ENCODE measurements at places on chromosomes 12 and 14. TPM values are rescaled to one million over a fixed set of nuclear protein-coding genes. Genes with fewer than 3 reads are reported as not detected.

APAF1 gene
- 3.9 TPM for total RNA-seq

DEPDC4 gene
- not detected for total RNA-seq

GRIN2B gene
- total RNA-seq = not detected

LTBR gene
- 72.1 TPM for total RNA-seq

TMEM253 gene
- not detected for total RNA-seq

ERP29 gene
- 26.8 TPM for total RNA-seq

SMIM41 gene
- 0.44 TPM for total RNA-seq

DNA sequence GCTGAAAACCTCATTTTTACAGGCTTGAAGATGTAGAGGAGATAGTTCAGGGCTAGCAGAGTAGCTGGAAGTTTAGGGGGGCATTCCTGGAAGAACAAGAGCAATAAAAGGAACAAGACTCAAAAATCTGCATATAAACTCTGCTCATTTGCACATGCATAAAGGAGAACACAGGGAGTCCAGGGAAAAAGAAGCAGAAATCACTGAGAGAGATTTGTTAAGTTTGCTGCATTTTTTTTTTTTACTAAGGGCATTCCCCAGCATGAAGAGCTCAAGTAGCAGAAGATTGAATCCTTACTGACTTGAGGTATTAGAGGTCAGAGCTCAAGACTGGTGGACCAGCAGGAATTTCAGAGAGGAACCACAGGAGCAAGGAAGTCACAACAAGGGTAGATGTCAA lies 28.2 kb upstream of the BCL11B start:
- no peak for DNase-seq
- H3K27ac ChIP-seq = no peak overlapping the region
- no peaks in the 10 kb centered on the region for H3K36me3 ChIP-seq
- H3K4me1 ChIP-seq = no peaks in the 10 kb centered on the region
- no peaks in the 10 kb centered on the region for H3K27me3 ChIP-seq

- no peak for DNase-seq
Measured at GRCh38 chr14:56394826-56395530, 184.6 kb upstream of the TMEM260 start.

- H3K27me3 ChIP-seq = no peaks in the 10 kb centered on the region
- no peaks in the 10 kb centered on the region for H3K36me3 ChIP-seq
- no peak for DNase-seq
- H3K27ac ChIP-seq = no peak overlapping the region
- no peaks in the 10 kb centered on the region for H3K4me1 ChIP-seq
- no peak overlapping the region for H3K4me3 ChIP-seq
Measured at GRCh38 chr14:50599700-50600444, 39.9 kb downstream of the ATL1 start.

GRCh38 chr14:44412858-44413569 lies 94.1 kb downstream of the FSCB start:
- no peaks in the 10 kb centered on the region for H3K4me1 ChIP-seq
- H3K36me3 ChIP-seq = no peaks in the 10 kb centered on the region
- H3K27ac ChIP-seq = no peak overlapping the region
- no peak for DNase-seq

GRCh38 chr12:9880532-9881078 lies 684 bp upstream of the KLRF2 start:
- DNase-seq = no peak
- H3K27me3 ChIP-seq = no peaks in the 10 kb centered on the region
- H3K36me3 ChIP-seq = no peaks in the 10 kb centered on the region
- no peaks in the 10 kb centered on the region for H3K4me1 ChIP-seq

- H3K36me3 ChIP-seq = no peaks in the 10 kb centered on the region
- DNase-seq = no peak
- H3K27me3 ChIP-seq = no peaks in the 10 kb centered on the region
- no peaks in the 10 kb centered on the region for H3K4me1 ChIP-seq
- H3K4me3 ChIP-seq = no peak overlapping the region
Measured at GRCh38 chr12:32053881-32054624, 52.6 kb upstream of the BICD1 start.

DNA sequence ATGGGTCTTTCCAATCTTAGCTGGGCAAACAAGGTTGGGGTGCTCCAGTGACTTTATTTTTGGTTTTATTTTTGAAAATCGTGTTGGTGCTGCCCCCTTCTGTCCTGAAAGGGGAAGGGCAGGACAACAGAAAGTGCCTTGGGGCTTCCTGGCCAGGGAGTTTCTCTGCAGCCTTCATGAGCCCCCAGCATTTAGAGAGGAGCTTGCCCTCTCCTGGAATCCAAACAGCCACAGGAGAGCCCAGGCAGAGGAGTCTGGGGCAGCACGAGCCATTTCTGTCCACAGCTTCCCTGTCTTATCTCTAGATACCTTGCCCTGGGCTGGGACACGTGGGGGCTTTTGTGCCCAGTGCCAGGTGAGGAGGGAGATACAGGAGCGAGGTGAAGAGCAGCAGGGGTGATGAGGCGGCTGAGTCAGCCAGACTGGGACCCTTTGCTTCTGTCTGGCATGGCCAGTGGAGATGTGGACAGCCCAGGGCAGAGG lies 4.4 kb upstream of the C1RL start:
- DNase-seq = no peak
- H3K36me3 ChIP-seq = no peaks in the 10 kb centered on the region
- H3K4me3 ChIP-seq = no peak overlapping the region
- no peaks in the 10 kb centered on the region for H3K27me3 ChIP-seq

DNA sequence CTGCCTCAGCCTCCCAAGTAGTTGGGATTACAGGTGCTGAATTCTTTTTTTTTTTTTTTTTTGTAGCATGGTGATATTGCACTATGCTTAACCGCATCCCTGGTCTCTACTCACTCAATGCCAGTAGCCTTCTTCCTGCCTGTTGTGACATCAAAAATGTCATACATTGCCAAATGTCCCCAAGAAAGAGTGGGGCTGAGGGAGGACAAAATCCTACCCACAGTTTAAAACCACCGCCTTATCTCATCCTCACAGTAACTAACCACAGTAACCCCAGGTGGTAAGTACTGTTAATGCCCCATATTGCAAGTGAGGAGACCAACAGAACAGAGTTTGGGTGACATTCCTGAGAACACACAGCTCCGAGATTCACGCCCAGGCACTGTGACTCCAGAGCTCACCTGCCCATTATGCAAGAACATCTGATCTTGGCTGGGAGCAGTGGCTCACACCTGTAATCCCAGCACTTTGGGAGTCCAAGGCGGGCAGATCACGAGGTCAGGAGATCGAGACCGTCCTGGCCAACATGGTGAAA lies 19.6 kb downstream of the MORN3 start:
- no peaks in the 10 kb centered on the region for H3K4me1 ChIP-seq
- no peaks in the 10 kb centered on the region for H3K36me3 ChIP-seq
- H3K27ac ChIP-seq = no peak overlapping the region
- H3K27me3 ChIP-seq = no peaks in the 10 kb centered on the region
- H3K4me3 ChIP-seq = no peak overlapping the region

- H3K4me3 ChIP-seq = no peak overlapping the region
- DNase-seq = no peak
- H3K4me1 ChIP-seq = no peaks in the 10 kb centered on the region
- no peaks in the 10 kb centered on the region for H3K27me3 ChIP-seq
- no peaks in the 10 kb centered on the region for H3K36me3 ChIP-seq
Measured at GRCh38 chr12:22935090-22935489, 310.1 kb downstream of the ETNK1 start.

- no peaks in the 10 kb centered on the region for H3K27me3 ChIP-seq
- H3K4me1 ChIP-seq = no peaks in the 10 kb centered on the region
- no peak overlapping the region for H3K4me3 ChIP-seq
- no peak for DNase-seq
- no peaks in the 10 kb centered on the region for H3K36me3 ChIP-seq
- H3K27ac ChIP-seq = no peak overlapping the region
Measured at GRCh38 chr14:54803396-54803795, 99.2 kb downstream of the GCH1 start.

DNA sequence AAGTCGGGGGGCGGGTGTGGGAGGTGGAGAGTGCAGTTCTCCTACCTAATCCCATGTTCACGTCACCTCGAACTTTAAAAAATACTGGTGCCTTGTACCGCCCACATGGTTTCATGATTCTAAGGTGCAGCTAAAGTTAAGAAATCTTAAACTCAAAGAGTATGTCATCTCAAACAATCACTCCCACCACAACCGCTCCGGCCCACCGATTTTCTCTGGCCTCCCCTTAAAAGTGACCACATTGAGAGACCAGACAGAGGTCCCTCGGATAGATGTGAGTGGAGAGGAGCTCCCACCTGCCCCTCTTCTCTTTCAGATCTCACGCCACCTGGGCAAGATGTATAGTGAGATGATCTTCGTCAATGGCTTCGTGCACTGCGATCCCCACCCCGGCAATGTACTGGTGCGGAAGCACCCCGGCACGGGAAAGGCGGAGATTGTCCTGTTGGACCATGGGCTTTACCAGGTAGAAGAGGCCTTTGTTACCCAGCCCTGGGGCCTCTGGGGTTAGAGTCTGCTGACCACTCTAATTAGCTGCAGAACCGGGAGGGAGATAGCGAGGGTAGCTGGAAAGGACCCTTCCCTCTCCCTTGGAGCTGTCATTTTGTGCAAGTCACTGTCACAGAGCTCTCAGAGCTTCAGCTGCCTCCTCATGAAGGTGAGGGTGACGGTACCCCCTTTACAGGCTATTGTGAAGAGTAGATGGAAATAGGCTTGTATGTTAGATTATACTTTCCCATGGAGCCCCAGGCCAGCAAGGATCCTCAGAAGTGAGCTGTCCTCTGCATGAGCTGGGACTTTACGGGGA lies 124.4 kb downstream of the ADCK1 start:
- DNase-seq = no peak
- H3K4me3 ChIP-seq = no peak overlapping the region
- H3K36me3 ChIP-seq = no peaks in the 10 kb centered on the region
- H3K4me1 ChIP-seq = no peaks in the 10 kb centered on the region

GRCh38 chr12:116174006-116174405 lies 103.5 kb downstream of the MED13L start:
- H3K4me3 ChIP-seq = no peak overlapping the region
- DNase-seq = no peak
- no peak overlapping the region for H3K27ac ChIP-seq
- H3K4me1 ChIP-seq = peaks cover 24% of the 10 kb centered on the region
- H3K27me3 ChIP-seq = no peaks in the 10 kb centered on the region
